Adrenal gland (tissue), 19 donors: ENCODE measurements at places on chromosomes 13 and 19. TPM values are rescaled to one million over a fixed set of nuclear protein-coding genes. Genes with fewer than 3 reads are reported as not detected.

Gene RGL3
- 24.2 TPM for polyA plus RNA-seq

Gene ZNF813
- polyA plus RNA-seq, result 1.5 TPM

DNA sequence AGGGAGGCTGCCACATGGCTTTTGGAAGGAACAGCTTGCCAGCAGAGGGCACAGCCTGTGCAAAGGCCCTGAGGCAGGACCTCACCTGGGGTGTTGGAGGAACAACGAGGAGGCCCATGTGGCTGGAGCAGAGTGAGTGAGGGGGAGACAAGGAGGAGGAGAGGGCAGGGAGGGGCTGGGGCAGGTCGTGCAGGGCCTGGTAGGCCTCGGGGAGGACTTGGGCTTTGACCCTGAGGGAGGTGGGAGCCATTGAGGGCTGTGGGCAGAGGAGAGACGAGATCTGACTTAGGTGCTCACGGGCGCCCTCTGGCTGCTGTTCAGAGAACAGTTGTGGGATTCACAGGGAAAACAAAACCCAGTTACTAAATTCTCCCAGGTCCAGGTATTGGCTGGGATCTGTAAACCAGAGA is 25.2 kb downstream of the ZNRF4 start:
- DNase-seq, result peak; percentile 31

- peak; percentile 29 for DNase-seq
Observed at GRCh38 chr13:29758531-29759114, 91.8 kb downstream of the UBL3 start.

DNA sequence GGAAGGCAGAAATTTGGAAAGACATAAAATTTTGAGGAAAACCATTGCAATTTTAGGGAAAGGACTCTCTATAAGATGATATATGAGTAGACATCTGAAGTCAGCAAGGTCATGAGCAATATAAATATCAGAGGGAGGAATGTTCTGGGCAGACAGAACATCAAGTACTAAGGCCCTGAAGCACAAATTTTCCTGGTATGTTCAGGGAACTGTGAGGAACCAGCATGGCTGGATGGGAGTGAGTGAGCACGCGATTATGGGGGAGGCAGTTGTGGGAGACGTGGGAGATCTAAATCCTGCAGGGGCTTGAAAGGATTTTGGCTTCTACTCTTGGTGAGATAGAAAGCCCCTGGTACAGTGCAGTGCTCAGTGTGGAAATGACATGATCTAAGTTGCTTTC is 112.0 kb downstream of the TBC1D4 start:
- no peak for DNase-seq
